Endothelial cell (in vitro differentiated cells): ENCODE measurements at places on chromosomes 13 and 19.

- DNase-seq: no peak
Observed at GRCh38 chr13:50128428-50128931, 113.2 kb downstream of the KCNRG start.

- DNase-seq: peak; percentile 10
Observed at GRCh38 chr19:5623397-5624017, 624 bp downstream of the SAFB start.

GRCh38 chr13:99305566-99305965 lies 1.6 kb downstream of the GPR183 start:
- DNase-seq: no peak

GRCh38 chr13:99896369-99897075 lies 75.0 kb downstream of the ZIC5 start:
- DNase-seq: no peak

- DNase-seq: no peak
Observed at GRCh38 chr13:71871844-71872243, 4.8 kb upstream of the DACH1 start.

- no peak for DNase-seq
Observed at GRCh38 chr13:35211949-35212348, 264.5 kb downstream of the MAB21L1 start.

- no peak for DNase-seq
Observed at GRCh38 chr13:75771226-75771625, 135.1 kb downstream of the LMO7 start.

DNA sequence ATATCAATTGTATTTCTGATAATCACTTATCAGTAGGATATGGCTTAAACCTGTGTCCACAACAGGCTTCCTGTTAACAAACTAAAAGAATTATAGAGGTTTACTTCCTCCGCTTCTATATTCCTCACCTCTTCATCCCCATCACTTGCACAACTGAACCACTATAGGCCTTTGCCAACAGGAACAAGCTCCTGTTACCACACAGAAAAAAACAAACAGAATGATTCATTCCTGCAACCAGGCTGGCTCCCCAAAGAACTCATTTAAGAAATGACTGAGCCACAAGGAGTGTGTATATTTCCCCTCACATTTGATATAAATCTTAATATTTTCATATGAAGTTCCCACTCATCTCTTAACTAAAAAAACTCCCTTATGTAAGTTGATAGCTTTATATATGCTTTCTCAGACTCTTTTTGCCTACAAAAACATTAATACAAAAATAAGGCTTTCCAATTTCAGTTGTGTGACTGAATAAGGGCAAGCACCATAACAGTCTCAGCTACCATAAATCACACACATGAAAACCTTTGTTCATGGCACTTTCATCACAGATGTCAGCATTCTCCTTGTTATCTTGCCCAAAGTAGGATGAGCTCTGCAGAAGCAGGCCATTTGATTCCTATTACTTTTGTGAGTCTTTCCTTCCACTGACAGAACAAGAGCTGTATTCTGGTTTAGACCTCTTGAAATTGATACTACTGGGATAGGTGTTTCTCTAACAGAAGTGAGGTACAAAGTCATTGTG lies 366.8 kb downstream of the SLITRK1 start:
- DNase-seq: no peak

- no peak for DNase-seq
Observed at GRCh38 chr19:3914199-3914598, 18.7 kb upstream of the NMRK2 start.

DNA sequence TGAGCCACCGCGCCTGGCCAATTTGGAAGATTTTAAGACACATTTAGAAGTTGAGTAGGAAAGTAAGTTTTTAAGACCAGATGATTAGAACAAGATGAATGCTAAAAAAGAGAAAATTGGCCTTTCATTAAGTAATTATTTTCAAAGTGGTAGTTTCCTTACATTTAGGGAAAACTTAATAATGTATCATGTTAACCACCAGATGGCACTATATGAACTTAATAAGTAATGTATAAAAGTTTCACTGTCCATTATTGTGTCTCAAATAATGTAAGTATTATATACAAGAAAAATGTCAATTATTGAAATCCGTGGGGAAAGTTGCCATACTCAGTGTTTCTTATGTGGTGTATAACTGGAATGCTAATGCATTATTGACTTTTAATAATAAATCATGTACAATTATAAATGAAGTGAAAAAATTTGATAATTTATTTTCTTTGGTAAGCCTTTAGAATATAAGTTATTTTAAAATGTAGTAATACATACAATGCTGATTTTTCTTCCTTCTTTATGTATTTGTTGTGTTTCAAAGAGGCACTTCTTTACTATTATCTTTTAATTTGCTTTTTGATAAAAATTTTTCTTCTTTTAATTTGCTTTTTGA lies 29.2 kb downstream of the COG6 start:
- DNase-seq: no peak

- no peak for DNase-seq
Observed at GRCh38 chr19:53131727-53132126, 983 bp downstream of the ZNF415 start.

DNA sequence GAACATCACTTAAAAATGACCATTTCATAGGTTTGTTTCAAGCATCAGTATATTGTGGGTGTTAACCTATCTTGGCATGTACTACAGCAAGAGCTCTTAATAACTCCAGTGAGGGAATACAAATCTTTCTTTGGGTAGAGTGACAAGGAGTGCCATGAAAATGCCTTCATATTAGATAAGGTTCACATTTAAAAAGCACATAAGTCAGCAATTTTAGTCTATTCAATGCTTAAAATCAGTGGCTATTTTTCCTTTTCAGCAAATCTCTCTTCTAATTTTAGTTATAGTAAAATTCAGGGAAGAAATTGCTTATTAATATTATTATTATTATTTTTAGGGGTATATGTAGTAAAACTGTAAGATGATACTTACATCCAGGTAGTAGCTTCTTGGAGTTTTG lies 291.1 kb downstream of the GPC6 start:
- no peak for DNase-seq

DNA sequence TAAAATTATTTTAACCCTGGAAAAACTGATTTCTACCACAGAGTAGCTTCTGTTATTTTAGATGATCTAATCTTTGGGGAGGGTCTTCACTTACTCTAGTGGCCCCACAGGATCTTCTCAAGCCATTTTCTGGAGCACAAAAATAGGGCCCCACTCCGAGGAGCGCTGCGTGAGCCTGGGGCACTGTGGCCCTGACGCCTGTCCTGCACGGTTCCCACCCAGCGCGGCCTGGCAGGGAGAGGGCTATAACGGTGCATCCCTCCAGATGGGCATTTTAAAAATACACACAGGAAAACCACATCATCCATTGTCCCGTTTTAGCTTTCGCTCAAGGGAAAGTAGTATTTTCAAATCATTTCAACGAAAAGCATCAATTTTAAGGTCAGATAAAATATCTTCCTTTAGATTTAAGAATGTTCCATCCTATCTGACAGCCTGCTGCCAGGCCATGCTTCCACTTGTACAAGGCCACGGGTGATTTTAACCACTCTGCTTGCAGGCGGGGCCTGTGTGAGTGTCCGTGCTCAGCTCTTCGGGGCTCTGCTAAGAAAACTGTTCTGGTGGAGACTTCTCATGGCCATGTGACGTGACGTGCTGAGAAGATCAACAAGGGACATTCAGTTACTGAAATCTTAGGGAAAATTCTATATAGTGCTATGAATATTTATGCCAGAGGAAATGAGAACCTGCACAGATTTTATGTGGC lies 683.8 kb upstream of the SGCG start:
- DNase-seq: no peak

GRCh38 chr19:55109527-55110291 lies 7.7 kb downstream of the PPP1R12C start:
- DNase-seq: no peak

GRCh38 chr13:23766939-23767338 lies 122.3 kb downstream of the MIPEP start:
- no peak for DNase-seq

GRCh38 chr19:47663911-47664771 lies 49.1 kb upstream of the EHD2 start:
- DNase-seq: no peak

GRCh38 chr13:98315466-98315865 lies 138.4 kb upstream of the RNF113B start:
- DNase-seq: peak; percentile 41

GRCh38 chr19:39969681-39970424 lies 1.1 kb upstream of the PSMC4 start:
- no peak for DNase-seq

- DNase-seq: no peak
Observed at GRCh38 chr19:44799627-44800346, 9.1 kb upstream of the BCAM start.

DNA sequence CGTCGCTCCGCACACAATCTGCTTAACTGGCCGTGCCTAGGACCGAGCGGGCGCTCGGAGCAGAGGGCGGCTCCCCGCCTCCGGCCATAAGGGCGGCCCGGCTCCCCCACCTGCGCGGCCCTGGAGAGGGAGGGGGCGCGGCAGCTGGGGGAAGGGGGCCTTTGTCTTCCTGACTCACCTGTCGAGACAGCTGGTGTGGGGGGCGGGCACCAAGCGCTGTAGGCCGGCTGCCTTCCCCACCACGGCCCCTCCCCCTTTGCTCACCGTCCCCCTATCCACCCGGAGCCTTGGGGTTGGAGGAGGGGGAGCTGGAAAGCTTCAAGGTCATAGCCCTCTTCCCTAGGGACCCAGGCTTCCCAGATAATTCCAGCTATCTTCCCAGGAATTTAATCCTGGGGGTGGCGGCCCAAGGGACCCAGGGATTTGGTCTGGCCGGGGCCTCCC lies 1.2 kb downstream of the VASP start:
- DNase-seq: peak; percentile 70

DNA sequence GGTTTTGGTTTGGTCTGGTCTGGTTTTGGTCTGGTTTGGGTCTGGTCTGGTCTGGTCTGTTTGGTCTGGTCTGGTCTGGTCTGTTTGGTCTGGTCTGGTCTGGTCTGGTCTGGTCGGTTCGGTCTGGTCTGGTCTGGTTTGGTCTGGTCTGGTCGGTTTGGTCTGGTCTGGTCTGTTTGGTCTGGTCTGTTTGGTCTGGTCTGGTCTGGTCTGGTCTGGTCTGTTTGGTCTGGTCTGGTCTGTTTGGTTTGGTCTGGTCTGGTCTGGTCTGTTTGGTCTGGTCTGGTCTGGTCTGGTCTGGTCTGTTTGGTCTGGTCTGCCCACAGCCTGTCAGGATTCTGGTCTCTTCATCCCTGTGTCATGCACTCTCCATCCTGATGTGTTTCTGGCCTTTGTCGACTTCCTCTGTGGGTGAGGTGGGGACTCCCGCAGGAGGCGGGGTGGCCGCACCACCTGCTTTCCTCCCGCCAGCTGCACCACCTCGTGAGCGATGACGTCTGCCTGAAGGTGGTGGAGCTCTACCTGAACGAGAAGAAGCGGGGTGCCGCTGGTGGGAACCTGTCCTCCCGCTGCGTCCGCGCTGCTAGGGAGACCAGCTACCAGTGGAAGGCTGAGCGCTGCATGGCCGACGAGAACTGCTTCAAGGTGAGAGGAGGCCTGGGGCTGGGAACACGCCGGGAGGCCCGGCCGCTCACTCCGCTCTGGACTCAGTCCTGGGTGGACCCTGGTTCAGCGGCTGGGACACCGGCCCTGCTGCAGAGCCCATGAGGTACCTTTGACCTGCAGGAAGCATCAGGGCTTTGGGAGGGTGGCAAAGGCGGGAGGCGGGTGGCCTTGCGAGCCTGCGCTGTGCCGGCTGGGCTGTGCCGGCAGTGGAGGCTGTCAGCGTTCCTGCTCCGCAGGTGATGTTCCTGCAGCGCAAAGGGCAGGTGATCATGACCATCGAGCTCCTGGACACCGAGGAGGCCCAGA lies 12.9 kb upstream of the F2RL3 start:
- no peak for DNase-seq

DNA sequence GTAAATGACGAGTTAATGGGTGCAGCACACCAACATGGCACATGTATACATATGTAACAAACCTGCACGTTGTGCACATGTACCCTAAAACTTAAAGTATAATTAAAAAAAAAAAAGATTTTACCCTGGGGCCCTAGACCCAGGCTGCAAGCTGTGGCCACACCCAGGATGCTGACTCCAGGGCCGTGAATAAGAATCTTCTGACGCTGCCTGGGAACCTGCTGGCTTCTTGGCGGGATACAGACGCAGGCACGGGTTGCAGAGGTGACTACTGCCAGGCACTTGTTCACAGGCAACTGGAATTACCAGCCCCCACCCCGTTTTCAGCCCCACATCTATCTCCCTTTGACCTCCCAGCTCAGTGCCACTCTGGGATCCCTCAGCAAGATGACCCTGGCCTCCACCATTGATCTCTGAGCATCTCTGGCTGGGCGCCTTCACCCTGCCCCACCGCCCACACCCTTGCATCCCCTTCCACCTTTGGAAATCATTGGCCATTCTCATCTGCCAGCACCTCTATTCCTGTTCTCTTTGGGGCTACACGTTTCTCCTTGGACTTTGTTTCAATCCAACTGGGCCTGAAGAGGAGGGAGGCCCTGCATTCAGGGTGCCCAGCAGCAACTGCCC lies 21.1 kb upstream of the CFAP97D2 start:
- no peak for DNase-seq

GRCh38 chr13:113220141-113220598 lies 10.8 kb downstream of the CUL4A start:
- DNase-seq: no peak

DNA sequence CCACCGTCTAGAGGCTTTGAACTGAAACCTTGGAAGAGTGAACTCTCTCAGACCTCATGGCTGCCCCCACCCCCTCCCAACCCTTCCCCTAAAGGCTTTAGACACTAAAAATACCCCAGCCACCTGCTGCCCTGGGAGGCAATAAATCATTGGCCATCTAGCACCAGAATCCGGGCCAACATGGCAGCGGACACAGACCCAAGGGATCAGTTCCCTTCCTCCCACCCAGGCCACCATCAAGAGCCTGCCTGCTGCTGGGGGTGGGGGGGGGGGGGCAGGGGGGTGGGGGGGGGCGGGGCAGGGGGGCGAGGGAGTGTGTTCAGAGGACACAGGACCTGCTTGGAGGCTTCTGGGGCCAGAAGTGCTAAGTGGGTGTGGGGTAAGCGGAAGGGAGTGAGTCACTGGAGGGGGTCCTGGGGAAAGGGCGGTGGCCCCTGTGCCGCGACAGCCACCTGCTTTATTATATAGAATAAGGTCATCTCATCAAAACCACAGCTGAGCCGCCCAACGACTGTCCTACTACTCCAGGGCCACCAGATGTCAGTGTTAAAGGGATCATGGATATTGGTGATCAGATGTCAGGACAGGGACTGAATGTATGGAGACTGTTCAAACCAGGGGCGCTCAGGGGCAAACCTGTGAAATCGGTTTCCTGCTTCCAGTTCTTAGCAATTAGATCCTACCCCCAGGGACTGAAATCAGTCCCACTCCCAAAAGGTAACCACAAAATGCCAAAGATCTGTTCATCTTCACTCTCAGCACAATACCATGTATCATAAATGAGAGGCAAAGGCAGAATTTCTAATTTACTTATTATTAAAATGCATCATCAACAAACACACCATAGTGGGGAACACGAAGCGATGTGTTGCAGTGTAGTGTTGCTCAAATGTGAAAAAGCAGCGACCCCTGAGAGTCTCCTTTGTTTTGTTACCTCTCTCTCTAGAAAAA lies 24.3 kb downstream of the ARL11 start:
- peak; percentile 54 for DNase-seq

GRCh38 chr19:33312065-33312464 lies 9.7 kb upstream of the CEBPA start:
- no peak for DNase-seq
